ENCODE measurements at places on chromosomes 3 and 15.

DNA sequence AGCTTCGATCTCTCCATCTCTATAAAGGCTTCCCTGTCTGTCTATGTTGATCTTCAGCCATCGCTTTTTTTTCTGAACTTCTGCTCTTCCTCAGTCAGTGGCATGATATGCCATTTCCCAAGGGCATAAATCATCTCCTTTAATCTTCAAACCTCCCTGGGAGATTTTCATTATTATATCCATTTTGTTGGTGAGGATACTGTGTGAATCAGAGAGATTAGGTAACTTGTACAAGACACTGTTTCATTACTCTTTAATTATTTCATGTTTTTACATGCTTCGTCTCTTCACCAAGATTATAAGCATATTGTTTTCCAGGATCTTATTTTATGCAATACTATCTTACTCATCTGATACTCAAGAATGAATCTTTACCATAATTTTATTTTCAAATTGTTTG is 124.8 kb upstream of the ATP11B start:
- no peak for DNase-seq

DNA sequence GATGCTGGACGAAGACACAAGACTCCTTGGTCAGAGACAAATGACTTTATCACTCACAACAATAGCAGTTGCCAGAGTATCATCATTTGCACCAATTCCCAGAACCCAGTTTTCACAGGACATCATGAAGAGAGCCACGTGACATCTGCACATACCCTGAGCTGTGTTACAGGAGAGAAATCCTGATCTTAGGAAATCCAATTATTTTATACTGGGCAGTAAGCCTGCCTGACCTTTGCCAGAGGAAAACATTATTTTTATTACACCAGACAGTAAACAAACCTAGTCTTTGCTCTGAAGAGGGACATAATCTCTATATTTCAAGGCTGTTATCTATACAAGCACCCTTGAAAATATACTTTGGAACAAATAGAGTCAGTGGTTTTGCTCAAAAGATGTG is 77.4 kb downstream of the ZBBX start:
- DNase-seq = no peak

GRCh38 chr3:119170821-119171220 is 2.6 kb upstream of the UPK1B start:
- DNase-seq = no peak

DNA sequence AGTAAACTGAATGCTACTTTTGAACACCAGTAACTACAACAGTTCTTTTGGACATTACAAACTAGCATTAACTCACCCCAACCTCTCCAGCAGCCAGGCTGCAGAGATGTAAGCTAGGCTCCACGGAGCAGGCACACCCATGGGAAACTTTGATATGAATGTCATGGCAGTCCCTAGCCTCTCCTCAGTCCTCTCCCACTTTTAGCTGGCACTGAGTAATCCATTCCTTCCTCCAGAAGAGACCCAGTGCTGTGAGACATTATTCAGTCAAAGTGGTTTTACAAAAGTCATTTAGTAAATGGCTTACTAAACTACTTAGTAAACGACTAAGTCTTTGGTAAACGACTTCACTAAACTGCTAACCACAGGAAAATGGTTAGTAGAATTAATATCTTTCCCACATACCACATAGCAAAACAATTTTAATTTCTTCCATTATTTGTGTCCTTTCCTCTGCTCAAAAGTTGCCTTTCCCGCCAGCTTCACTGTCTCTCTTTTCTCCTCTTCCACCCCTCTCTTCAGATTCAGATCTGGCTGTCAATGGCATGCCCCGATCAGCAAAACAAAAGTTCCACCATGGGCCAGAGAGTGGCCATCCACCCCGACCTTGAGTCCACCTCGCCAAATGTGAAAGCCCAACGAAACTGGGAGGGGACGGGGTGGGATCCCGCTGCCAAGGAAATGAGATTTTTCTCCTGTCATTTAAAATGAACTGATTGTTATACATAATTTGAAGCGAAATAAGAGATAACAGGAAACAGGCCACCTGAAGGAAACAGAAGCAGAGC is 67.5 kb upstream of the TJP1 start:
- DNase-seq = no peak

DNA sequence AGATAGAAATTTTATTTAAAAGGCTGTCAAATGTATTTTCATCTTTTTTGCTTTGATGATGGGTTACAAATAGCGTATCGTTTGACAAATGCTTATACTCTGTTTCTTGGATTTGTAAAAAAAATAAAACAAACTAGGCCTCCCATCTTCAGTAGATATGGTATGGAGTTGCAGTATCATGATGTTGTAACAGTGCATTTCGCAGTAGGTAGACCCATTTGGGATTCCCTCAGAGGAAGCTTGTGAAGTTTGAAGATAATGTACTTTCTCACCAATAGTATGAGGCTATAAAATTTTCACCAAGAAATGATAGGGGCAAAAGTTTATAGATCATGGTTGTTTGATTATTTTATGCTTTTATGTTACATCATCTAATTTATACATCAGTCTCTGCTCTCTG is 10.8 kb downstream of the MBNL1 start:
- DNase-seq = no peak

- DNase-seq = no peak
These were observed 85.2 kb downstream of the UBE2E2 start for GRCh38 chr3:23288286-23288685.

DNA sequence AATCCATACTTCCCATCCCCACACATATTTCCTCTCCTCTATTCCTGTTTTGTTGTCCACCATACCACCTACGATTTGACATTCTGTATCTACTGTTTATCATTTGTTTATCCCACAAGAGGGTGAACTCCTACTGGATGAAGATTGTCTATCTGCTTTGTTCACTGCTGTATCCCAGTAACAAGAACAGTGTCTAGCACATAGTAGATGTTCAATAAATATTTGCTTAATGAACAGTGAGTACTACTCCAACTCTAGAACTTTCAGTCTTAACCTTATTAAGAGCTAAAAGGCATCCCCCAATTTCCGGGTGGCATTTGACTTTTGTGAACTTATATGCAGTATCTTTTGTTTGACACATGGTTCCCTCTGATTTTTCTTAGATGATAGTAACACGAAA is 1.3 kb downstream of the PYGO1 start:
- DNase-seq = no peak

DNA sequence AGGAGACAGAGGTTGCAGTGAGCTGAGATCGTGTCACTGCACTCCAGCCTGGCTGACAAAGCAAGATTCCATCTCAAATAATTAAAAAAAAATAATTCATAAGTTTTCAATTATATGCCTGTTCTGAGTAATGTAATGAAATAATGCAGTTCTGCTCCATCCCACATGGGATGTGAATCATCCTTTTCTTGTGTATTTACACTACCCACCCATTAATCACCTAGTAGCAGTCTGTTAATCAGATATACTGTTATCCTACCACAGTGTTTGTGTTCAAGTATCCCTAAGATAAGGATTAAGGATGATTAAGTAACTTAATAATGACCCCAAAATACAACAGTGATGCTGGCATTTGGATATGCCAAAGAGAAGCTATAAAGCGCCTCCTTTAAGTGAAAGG is 38.8 kb downstream of the PIGB start:
- no peak for DNase-seq

- DNase-seq = no peak
These were observed 169.7 kb upstream of the NR2F2 start for GRCh38 chr15:96160800-96161199.

GRCh38 chr3:104604326-104605010 is 762.2 kb upstream of the ALCAM start:
- no peak for DNase-seq

DNA sequence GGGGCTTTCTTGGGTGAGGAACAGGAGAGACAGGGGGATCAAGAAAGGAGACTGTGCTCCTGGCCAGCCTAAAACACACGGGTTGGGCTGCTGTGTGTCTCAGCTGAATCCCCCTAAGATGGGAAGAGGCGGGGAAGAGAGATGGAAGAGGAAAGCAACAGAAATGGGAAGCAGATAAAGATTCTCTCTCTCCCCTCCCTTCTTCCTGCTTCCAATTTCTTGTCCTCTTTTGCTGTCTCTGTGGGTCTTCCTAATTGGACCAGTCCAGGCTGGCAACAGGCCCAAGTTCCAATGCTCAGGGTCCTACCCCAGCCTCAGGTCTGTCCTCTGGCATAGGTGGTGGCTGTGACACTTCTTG is 7.1 kb downstream of the ISLR2 start:
- DNase-seq = no peak

DNA sequence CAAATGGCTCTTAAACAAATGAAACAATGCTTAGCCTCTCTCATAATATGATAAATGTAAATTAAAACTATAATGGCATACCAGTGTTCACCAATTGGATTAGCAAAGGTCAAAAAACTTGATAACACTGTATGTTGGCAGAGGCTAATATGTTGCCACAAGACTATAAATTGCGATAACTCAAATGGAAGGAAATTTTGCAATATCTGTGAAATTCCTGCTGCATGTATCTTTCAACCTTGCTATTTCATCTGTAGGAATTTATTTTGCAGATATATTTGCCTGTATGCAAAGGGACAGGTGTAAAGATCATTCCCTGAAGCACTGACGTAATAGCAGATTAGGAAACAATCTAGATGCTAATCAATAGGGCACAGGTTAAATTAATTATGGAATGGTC is 191.4 kb upstream of the EIF1B start:
- no peak for DNase-seq

GRCh38 chr3:33658621-33658990 is 59.4 kb downstream of the CLASP2 start:
- no peak for DNase-seq

GRCh38 chr3:28906561-28907310 is 374.1 kb upstream of the RBMS3 start:
- DNase-seq = no peak

- no peak for DNase-seq
These were observed 100.0 kb downstream of the THBS1 start for GRCh38 chr15:39680868-39681267.

- no peak for DNase-seq
These were observed 128.5 kb downstream of the LMLN start for GRCh38 chr3:198088421-198088955.

DNA sequence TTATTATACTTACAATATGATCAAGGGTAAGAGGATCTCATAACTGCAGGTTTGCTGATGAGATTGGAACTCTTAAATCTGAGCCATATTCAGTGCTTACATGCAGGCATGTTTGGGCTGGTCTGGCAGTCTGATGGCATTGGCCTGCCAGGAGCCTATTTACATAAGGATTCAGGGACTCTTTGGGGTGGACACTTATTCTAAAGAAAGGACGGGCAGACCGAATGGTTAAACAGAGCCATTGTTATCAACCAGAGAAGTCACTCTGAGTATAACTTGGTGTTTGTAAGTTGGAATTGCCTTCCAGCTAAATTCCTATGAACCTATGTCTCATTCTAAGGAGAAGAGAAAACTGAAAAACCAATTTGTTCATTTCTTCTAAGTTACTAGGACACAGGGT is 932.8 kb downstream of the IGSF11 start:
- DNase-seq = no peak

GRCh38 chr15:67148196-67148701 is 82.8 kb downstream of the SMAD3 start:
- no peak for DNase-seq

GRCh38 chr3:177948716-177949425 is 587.4 kb upstream of the KCNMB2 start:
- DNase-seq = no peak

- DNase-seq = no peak
These were observed 84.1 kb downstream of the AKAP13 start for GRCh38 chr15:85464471-85464870.

DNA sequence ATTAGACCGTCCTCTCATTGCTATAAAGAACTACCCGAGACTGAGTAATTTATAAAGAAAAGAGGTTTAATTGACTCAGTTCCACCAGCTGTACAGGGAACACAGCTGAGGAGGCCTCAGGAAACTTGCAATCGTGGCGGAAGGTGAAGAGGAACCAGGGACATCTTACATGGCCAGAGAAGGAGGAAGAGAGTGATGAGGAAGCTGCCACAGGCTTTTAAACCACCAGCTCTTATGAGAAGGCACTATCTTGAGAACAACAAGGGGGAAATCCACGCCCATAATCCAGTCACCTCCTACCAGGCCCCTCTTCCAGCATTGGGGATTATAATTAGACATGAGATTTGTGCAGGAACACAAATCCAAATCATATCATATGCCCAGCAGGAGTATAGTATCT is 138.5 kb downstream of the ALCAM start:
- DNase-seq = peak; percentile 23

- no peak for DNase-seq
These were observed 59.6 kb downstream of the NTRK3 start for GRCh38 chr15:88196961-88197360.

- DNase-seq = no peak
These were observed 89.0 kb downstream of the MLH1 start for GRCh38 chr3:37082317-37082716.

DNA sequence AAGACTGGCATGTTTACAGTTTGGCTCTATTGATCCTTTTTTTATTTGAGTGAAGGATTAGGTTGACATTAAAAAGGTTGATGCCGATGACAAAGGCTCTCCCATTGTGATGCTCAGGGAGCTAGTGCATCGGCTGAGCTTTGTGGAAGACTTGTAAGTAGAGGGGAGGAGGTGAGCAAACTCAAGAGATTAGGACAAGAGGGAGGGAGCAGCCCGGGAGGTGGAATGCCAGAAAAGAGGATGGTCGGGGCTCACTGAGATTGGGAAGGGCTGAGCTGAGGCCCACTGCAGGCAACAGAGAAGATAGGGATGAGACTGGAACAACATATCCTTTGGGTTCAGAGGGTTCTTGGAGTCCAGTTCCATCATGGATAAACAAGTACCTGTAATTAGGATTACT is 26.5 kb upstream of the PSMD6 start:
- no peak for DNase-seq

DNA sequence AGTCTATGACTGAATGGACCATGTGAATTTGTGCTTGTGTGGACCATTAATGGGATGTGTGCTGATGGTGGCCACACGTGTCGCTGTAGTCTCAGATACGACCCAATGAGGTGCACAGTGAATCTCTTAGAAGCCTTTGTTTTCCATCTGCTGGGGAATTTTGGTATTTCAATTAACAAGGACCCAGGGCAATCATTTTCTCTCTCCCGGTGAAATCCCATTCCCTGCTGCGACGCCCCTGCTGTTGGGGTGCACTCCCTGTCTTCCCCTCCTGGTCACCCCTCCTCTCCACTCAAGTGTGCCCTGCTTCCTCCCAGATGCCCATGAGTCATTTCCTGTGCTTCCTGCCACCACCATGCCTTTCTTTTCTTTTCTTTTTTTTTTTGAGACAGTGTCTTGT is 32.7 kb downstream of the EBLN2 start:
- DNase-seq = no peak

DNA sequence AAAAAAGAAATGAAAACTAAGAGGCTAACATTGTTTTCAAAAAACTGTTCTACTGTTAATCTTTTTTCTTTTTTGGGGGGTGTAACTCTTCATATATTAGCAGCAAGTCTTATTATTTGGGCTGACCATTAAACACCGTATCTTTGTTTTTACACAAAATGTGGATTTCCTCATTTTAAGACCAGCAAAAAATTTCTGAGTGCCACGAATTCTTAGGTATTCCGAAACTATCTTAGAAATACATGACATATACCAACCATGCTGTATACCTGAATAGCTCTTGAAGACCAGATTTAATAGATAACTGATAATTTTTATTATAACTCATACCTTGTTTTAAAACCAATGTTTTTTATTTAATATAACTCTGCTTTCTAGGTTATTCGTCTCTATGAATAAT is 620 bp upstream of the TTC23 start:
- DNase-seq = no peak
